ENCODE measurements at places on chromosomes 1 and 21.

DNA sequence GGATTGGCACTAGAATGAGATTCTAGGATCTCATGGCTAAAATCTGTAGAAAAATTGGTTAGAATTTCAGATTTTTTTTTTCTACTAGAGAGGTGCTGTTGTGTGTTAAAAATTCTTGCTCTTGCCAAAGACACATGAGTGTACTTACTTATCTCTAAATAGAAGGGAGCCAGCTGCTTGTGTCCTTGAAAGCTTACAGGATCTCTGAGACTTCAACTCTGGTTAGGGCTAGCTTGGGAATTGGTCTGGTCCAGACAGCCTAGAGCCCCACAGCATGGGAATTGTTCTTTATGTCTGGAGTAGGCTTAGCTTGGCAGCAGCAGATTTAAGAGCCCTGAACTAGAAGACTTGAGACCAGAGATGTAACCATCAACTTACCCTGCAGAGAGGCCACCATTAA is 37.3 kb downstream of the MACO1 start:
- no peak for DNase-seq

DNA sequence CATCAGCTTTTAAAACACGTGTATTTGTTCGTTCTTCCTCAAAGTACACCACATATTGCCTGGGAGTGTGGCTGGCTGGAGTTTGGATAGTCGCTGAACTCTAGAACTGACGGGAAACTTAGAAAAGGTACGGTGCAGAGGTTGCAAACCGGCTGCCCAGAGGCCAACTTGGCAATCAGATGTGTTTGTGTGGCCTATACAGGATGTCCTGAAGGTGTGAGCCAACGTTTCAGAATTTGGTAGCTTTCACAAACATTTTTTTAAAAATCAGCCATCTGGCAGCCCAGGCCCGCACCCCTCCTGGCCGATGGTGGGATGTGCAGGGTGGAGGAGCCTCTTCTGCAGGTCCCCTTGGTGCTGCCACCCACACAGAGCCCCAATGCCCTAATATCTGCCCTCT is 73.6 kb upstream of the SLC25A33 start:
- no peak for DNase-seq

- no peak for DNase-seq
Measured at GRCh38 chr1:77039739-77040138, 172.5 kb downstream of the ST6GALNAC5 start.

- no peak for DNase-seq
Measured at GRCh38 chr1:156599811-156600210, 1.5 kb downstream of the GPATCH4 start.

DNA sequence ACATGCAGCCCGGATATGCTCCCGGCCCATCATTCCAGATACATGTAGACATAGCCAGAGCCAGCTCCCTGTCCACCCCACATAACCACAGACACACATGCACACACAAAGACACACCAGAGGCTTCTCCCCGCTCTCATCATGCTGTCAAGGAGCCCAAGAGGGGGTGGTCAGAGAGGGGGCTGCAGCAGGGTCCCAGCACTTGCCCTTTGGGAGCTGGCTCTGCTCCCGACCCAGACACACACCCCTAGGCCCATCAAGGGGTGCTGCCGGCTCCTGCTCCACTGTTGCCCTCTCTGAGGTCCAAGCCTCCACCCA is 2.6 kb downstream of the PTAFR start:
- DNase-seq = no peak

DNA sequence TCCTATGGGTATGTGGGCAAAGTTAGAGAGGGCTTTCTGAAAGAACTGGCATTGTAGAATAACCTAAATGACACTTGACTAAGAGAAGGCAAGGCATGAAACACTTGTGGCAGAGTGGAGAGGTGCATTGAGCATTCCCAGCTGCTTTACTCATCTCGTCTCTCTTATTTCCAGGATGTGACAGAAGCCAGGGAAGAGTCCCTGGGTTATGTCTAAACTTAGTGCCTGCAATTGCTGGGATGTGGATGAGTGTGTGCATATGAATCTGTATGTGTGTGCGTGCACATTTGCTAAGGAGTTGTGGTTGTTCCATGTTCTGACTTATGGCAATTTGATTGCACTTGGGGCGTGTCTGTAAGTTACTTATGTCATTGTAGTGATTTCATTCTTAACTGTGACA is 1326.5 kb upstream of the B3GALT2 start:
- DNase-seq = no peak

DNA sequence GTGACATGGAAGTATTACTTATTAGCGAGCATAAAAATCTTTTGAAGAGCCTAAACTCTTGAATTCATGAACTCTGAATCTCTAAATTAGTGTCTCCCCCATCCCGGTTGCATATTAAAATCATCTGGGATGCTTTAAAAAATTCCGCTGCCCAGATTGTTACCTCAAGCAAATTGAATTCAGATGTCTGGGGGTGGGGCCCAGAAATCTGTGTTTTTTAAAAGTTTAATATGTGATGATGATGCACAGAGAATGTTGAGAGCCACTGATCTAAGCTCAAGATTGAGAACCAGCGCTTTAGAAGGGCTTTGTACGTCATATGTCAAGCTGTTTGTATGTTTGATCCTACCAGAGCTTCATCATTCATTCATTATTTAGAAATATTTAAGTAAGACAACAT is 446.8 kb downstream of the NUF2 start:
- no peak for DNase-seq

DNA sequence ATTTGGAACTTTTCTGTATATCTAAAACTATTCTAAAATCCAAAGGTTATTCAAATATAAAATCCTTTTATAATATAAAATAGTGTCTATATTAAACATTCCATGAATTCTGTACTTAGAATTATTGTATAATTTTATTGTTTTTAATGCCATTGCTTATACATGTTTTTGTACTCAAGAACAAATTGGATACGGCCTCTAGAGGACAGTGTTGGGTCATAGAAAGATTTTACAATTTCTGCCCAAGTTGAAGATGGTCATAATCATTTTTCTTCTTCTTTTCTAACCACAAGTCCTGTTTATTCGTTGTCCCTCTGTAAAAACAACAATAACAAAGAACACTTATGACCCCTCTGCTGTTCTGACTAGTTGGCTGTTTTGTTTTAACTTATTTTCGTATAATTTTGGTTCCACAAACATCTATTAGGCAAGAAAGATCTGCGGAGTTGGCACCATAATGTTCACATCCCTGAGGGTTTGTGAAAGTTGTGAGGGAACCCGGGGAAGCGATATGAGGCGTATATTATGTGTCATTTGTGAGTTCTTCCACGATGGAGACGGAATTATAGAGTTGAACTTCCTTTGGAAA is 75.7 kb upstream of the KIF26B start:
- DNase-seq = no peak

DNA sequence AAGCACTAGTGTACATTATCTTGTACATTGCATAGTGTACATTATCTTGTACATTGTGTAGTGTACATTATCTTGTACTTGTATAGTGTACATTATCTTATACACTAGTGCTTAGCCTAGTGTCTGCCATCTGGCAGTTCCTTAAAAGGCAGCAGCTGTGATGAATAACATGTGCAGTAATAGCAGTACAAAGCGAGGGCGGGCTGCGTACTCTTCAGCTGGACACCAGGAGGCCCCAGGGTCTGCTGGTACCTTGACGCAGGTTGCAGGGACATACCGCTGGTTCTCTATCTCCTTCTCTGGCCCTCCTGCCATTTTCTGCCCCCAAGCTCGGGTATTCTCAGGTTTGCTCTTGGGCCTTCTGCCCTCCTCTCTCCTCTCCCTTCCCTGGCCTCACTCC is 149.6 kb downstream of the SEC16B start:
- DNase-seq = no peak

DNA sequence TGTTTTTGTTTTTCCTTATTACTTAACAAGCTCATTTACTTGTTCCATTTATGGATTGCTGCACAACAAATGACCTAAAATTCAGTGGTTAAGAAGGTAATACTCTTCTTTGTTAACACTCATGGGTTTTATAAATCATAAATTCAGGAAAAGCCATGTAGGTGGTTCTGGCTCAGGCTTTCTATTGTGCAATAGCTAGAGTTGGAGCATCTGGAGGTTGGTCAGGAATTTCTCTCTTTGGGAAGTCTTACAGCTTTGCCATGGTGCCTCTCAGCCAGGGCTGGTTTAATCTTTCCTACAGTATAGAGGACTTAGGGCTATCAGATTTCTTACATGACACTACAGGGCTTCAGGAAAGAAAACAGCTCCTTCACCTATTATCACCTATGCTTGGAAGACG is 1677.1 kb downstream of the KCNT2 start:
- DNase-seq = no peak

- no peak for DNase-seq
Measured at GRCh38 chr1:233261206-233261605, 34.3 kb downstream of the PCNX2 start.

- DNase-seq = no peak
Measured at GRCh38 chr1:114015075-114015474, 35.8 kb downstream of the OLFML3 start.

DNA sequence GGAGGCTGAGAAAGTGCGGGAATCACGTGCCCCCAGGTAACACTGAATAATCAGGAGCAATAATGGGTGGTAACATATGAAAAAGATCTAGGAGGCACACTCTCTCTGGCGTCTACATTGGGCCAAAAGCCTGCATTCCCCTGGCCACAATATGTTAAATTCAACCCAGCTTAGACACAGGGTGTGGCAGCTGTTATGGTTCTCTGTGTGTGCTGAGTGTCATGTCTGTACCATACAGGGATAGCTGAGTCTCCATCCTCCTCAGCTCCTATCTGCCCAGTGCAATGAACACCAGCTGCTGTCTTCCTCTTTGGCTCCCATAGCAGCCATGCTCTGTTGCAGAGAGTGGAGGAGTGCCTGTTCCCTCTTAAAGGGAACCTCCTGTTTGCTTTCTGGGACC is 14.3 kb downstream of the S100A11 start:
- DNase-seq = no peak

- DNase-seq = no peak
Measured at GRCh38 chr1:16146279-16147155, 9.4 kb downstream of the EPHA2 start.

GRCh38 chr1:35364741-35365140 is 96.2 kb downstream of the ZMYM4 start:
- no peak for DNase-seq

DNA sequence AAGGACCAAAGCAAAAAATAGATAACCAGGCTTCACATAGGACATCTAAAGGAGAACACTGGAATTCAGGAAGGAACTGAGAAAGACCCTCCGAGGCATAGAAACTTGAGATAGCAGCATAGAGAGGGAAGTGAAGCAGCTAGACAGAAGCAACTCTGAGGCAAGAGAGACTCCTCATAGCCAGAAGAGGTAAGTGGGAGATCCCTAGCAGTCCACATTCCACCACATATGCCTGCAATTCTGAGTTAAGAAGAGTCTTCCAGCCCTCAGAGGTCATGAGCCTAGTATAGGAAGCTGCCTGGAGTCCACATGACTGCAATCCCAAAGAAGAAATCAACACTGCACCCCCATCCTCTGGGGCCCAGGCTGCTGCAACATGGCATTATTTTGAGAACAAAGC is 13.9 kb upstream of the FGGY start:
- DNase-seq = no peak

- no peak for DNase-seq
Measured at GRCh38 chr1:224358237-224358636, 1.6 kb downstream of the CNIH4 start.

DNA sequence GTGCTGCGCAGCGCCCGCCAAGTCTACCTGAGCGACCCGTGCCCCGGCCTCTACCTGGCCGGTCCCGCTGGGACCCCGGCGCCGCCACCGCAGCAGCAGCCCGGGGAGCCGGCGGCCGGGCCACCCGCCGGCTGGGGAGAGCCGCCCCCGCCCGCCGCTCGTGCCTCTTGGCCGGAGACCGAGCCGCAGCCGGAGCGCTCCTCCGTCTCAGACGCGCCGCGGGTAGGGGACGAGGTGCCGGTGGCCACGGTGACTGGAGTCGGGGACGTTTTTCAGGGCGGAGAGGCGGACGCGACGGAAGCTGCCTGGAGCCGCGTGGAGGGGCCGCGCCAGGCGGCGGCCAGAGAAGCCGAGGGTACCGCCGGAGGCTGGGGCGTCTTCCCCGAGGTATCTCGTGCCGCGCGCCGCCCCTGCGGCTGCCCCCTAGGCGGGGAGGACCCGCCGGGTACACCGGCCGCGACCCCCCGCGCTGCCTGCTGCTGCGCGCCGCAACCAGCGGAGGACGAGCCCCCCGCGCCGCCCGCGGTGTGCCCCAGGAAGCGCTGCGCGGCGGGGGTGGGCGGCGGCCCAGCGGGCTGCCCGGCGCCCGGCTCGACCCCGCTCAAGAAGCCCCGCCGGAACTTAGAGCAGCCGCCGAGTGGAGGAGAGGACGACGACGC is 646 bp downstream of the IER5 start:
- peak; percentile 72 for DNase-seq

DNA sequence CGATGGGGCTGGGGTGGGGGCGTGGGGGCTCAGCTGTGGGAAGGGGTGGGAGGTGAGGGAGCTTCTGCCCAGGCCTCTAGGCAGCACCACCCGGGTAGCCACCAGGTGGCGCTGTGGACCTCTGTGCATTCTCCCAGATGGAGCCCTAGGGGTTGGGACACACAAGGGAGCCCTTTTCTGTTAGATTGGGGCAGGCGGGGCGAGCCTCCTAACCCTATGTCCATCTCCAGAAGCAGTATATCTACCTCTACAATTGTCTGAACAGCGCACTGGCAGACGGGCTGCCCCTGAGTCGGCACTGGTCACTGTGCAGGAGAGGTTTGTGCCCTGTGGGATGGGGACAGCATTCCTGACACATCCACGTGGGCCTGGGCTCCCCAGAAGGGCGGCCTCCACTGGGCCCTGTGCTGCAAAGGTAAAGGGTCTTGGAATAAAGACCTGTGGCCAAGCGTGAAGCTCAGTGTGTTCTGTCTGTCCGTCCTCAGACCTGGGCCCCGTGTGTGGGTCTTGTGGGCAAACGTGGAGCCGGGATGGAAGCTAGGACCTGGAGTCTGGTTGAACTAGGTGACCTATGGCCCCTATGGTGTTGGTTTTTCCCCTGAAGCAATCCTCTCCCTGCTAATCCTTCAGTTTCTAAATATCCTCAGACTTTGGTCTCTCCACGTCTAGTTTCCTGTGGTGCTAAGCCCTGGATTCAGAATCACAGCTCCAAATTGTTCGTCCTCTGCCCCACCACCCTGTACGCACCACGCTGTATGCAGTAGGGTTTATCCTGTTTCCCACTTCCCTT is 4.4 kb upstream of the LGR6 start:
- no peak for DNase-seq

DNA sequence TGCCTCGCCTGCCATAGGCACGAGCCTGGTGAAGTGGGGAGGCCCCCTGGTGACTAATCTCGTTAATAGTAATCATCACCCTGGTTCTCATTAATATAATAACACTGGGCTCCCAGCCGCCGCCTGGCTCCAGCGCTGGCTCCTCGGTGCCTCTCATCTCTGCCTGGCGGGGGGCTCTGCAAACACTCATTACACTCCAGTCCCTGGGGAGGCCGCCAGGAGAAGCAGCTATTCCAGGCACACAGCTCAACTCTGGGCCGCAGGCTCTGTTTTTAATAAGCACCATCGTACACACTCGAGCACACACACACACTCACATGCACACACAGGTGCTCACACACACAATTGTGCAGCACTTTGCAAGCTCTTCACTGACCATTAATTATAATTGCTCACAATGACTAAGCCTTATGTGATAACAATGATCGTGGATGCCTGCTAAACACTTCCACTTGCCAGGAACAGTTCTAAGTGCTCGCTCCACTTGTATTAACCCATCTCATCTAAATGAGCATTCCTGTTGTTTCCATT is 52.2 kb downstream of the SDC3 start:
- no peak for DNase-seq

All from ascending aorta (tissue), 2 donors.